Activated CD4-positive, alpha-beta T cell treated with anti-CD3 and anti-CD28 coated beads for 48 hours (primary cell): ENCODE measurements at places on chromosomes 7 and 10.

- DNase-seq: no peak
Measured at GRCh38 chr10:49217645-49218044, 29.5 kb upstream of the TMEM273 start.

GRCh38 chr10:113716109-113716910 is 35.2 kb upstream of the PLEKHS1 start:
- DNase-seq: no peak

DNA sequence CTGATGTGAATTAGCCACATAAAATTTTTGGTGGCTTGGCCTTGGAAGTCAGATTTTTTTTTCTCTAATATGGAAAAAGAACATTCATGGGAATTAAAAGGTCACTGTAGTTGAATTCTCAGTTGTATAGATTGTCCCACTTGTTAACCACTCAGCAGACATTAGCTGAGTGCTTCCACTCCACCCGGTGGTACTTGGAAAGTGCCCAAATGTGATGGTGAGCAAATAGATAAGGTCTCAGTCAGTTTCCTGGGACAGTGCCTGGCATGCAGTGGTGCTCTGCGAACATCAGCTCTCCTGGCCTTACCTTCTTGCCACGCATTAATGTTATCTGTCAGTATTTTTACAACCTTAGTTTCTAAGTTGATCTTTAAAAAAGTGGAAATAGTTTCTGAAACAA is 1.4 kb downstream of the ATP5F1C start:
- DNase-seq: no peak

- DNase-seq: peak; percentile 25
Measured at GRCh38 chr10:110005719-110006118, 2.1 kb upstream of the ADD3 start.

DNA sequence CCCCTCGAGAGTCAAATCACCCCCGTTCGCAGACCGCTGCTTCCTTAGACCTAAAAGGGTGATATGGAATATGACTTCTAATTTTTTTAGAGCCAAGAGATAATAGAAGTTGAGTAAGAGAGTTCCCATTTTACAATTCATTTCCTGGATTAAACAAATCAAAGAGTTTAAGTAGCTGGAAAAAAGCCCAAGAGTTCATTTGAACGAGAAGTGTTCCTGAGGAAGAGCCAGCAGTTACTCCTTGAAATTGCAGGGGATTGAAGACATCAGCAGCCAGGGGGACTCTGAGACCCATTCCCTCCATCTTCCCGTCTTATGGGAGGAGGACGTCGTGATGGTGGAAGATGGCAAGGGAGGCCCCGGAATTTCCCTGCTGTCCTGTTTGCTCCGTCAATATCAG is 277.0 kb downstream of the WDR11 start:
- no peak for DNase-seq

- DNase-seq: no peak
Measured at GRCh38 chr10:95564291-95564690, 3.1 kb upstream of the SORBS1 start.

DNA sequence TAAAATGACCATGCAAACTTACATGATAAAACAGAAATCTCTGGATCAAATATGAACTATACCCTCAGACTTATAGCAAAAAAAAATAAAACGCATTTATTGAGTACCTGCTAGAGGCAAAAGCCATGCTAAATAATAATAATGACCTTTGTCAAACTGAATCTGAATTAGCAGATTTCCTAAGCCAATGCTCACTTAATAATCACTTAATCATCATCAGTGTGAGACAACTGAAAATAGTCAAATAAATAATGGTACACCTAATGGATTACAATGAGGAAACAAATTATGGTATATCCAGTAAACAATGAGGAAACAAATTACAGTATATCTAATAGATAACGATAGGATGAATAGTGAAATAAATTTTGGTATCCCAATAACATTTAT is 37.6 kb downstream of the COL1A2 start:
- DNase-seq: no peak

- no peak for DNase-seq
Measured at GRCh38 chr7:82050792-82051191, 280.9 kb upstream of the HGF start.

DNA sequence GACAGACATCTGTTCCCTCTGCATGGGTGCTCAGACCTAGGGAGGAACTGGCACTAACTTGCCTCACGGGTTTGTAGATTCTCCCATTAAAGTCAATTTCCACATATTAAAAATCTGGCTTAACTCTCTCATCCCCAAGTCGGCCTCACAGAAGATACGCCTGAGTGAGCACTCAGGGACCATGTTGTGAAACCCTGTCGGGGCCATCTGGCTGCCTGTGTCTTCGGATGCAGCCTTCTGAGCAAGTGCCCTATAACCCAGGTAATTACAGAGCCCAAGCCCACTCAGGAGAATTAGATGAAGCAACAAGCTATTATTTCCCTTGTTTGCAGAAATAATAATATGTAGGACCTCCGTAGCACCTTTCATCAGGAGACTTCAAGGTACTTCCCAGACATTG is 219.3 kb upstream of the GLI3 start:
- no peak for DNase-seq

DNA sequence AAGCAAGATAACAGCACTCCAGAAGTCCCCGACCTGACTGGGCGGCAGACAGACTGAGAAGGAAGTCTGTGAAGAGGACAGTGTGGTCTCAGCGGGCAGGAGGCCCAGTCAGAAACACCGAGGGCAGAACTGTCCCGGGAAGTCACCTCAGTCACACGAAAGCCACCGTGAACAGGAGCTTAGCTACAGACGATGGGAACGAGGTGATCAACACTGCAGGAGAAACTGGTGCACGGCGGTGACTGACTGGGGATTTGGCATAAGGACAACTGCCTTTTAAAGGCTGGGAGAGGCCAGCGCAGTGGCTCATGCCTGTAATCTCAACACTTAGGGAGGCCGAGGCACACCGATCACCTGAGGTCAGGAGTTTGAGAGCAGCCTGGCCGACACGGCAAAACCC is 217.8 kb downstream of the PTPRN2 start:
- DNase-seq: no peak

DNA sequence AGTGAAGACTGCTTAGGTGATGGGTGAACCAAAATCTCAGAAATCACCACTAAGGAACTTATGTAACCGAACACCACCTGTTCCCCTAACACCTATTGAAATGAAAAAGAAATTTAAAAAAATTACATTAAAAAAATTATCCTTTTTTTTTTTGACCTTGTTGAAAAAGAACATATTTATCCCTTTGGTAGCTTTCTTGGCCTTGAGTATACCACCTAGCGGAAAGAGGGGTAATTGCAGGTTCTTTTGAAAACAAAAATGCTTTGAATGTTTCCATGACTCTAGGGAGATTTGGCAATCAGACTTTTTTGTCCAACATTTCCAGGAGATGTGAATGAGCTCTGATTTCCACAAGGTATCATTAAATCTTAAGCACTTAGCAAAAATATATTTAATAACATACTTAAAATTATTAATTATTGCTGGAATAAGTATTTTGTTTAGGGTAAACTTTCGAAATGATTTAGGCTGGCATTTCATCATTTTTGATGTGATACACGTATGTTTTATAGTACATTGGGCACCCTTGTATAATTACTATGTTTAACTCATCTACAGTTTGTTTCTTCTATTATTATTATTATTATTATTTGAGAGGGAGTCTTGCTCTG is 47.0 kb upstream of the ELMO1 start:
- DNase-seq: no peak

DNA sequence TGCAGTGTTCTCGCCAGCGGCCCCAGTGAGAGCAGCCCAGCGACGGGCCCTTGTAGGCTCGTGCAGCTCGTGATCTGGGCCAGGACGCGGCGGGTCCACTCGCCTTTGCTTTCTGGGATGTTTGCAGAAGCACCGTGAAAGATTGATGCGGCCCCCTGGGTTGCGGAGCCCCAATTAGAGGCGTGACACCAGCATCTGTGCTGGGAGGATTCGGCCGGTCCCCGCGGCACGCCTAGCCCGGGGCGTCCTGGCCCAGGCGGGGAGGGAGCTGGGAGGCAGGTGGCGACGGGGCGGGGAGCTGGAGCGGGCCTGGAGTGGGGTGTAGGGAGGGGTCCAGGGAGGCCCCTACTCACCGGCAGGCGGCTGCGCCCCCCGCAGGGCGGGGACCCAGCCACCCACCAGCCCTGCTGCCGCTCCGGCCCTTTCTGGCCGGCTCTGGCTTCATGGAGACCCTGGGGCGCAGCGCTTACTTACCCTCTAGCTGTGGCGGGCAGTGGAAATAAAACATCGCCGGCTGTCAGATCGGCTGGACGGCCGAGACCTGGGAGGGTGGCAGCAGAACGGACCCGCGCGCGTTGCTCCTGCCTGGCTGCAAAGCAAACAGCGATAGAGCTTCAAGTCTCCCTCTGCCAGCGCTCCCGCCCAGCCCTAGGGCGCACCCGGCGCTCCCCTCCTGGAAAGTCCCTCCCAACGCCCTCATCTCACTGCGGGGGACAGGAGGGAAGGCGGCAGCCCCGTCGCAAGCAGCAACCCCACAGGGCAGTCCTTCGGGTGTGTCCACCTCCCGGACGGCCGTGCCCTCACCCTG is 752 bp downstream of the DRGX start:
- no peak for DNase-seq

DNA sequence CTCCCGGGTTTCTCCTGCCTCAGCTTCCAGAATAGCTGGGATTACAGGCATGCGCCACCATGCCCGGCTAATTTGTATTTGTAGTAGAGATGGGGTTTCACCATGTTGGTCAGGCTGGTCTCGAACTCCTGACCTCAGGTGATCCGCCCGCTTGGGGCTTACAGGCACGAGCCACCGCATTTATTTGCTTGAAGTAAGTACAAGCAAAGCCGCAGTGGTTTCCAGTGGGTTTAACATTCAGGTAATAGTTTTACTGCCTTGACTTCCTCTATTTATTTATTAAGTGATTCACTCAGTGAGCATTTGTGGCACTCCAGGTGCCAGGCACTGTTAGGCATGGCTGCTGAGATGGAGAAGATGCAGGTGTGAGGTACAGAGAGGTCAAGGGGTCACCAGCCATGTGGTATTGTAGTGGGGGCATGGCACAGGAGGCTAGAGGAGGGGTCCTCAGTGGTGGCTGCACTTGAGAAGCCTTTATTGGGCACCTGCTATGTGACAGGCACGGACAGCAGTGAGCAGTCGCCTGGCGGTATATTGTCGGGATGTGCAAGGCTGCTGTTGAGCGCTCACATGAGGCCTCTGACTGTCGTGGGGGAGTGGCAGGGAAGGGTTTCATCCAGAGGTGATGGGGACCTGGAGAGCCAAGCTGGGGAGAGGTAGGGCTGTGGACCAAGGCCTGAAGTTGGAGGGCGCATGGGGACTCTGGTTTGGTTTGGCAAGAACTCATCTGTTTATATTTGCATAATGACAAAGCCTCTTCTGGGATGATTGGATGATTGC is 54.9 kb downstream of the DOCK1 start:
- DNase-seq: no peak

DNA sequence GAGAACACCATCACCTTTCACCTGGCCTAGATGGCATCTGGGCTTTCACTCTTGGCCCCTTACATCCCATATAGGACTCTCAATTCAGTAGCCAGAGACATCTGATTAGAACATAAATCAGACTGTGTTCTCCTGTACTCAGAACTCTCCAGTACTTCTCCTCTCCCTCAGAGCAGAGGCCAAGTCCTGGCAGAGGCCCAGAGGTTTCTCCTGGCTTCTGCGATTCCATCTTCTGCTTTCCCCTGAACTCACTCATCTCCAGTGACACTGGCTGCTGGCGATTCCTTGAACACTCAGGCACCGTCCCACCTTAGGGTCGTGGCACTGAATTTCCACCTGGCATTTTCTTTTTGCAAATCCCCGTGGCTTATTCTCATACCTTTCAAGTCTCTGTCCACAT is 4.9 kb upstream of the NEUROD6 start:
- DNase-seq: no peak

GRCh38 chr7:101671371-101672356 is 42.6 kb upstream of the MYL10 start:
- no peak for DNase-seq

DNA sequence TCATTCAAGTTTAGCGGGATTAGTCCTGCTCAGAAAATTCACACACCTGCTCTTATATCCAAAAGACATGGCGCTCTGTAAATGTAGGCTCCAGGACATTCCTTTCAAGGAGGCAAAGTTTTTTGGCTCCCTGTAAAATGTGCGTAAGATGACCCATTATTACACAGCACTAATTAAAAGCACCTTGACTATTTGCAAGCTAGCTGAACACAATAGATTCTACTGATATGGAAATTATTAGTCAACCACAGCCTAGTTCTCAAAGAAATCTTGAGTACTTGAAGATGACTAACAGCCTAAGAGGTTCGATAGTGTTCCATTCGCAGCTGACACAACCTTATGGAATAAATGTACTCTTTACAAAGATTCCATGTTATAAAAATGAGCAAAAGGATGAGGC is 175.2 kb downstream of the BMPER start:
- no peak for DNase-seq

DNA sequence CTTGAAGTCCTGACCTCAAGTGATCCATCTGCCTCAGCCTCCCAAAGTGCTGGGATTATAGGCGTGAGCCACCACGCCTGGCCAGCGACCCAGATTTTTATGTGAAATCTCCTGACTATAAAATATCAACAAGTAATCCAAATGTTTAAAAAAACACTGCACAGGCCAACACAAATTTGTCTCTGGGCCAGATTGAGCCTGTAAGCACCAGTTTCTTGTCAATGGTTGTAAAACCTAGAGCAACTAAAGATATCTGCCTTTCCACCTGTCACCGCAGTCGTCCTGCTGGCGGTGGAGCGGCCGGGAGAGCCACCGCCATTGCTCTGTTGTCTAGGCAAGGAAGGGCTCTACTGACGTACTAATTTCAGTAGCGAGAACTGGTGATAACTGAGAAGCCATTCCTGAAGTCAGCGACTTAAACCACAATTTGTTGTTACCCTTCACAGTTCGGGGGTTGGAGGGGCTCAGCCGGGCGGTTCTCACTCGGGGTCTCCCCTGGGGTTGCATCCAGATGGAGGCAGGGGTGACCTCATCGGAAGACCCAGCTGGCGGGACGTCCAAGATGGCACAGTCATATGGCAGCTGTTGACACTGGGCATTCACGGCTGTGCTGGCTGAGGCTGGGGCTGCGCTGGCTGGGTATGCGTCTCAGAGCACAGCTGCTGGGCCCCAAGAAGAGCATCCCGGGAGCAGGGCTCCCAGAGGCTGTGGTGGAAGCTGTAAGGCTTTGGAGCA is 55.2 kb upstream of the PDGFA start:
- no peak for DNase-seq

- no peak for DNase-seq
Measured at GRCh38 chr7:27202018-27202861, 2.3 kb upstream of the HOXA13 start.
